ENCODE measurements at places on chromosomes 7 and 10.

GRCh38 chr7:128266883-128267594, 26.0 kb downstream of the LEP start:
- no peak for DNase-seq

DNA sequence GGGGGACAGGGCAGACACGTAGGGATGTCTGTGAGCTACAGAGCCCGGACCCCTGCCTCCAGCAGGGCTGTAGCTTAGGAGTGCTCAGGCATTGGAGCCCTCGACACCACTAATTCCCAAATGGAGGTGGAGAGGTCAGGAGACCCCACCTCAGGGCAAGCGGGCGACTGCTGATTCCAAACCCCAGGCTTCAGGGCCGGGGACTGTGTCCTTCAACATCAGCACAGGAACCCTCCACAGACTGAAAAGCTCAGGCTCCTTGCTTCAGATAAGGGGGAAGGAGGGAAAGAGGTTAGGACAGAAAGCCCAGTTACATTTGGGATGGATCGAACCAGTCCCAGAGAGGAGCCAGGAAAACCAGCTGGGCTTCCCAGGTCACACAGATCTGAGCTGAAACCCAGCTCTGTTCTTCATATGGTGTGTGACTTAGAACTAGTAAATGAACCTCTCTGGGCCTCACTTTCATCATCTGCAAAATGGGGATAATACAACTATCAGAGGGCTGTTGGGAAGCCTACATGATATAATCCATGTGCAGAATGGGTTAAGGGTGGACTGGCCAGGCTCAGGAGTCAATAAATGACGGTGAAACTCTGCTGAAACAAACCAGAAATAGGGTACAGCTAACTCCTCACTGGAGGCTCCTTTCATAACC, 16.7 kb downstream of the POLL start:
- DNase-seq = no peak

GRCh38 chr7:107660381-107661080, at the start of gene SLC26A4:
Gene SLC26A4, plus strand, starts transcription at chr7:107660828. Its CDS starts 814 bp downstream, at chr7:107661642.
- peak; percentile 5 for DNase-seq

DNA sequence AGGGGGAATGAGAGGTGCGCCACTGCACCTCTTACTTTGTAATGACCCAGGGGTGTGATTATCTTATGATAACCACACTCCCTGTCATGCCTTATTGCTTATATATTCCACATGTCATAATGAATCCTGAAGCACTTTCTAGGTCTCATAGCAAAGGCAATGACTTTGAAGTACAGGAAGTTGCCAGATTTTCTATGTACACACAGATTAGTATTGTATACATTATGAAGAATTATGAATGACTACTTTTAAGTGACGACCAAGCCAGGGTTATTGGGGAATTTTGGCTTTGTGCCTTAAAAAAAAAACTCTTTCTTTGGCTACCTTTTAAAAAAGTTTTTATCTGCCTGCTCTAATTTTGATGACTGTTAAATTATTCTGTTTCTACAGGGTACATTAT, 269.6 kb downstream of the MDFIC start:
- DNase-seq = no peak

- DNase-seq = no peak
Measured at GRCh38 chr7:105854498-105854897, 21.9 kb downstream of the ATXN7L1 start.

GRCh38 chr10:63430999-63431356, 34.8 kb downstream of the JMJD1C start:
- DNase-seq = peak; percentile 24

GRCh38 chr10:4688601-4689000, 137.4 kb upstream of the AKR1E2 start:
- peak; percentile 66 for DNase-seq

DNA sequence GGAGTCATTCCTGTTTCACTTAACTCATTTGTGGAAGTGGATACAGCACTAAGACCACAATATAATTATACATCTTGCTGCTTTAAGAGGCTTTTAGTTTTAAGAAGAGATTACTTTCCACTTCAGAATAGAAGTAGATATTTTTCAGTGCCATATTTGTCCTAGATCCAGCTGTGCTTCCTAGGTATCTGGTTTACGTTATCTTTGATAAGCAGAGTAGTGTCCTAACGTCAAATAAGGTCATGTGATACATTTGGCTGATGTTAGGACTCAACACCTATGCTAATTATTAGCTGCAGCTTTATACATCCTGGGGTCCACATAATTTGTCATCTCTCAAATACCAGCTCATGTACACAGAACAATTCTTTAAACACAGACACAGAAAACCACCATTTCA, 196.2 kb upstream of the SMIM30 start:
- no peak for DNase-seq

DNA sequence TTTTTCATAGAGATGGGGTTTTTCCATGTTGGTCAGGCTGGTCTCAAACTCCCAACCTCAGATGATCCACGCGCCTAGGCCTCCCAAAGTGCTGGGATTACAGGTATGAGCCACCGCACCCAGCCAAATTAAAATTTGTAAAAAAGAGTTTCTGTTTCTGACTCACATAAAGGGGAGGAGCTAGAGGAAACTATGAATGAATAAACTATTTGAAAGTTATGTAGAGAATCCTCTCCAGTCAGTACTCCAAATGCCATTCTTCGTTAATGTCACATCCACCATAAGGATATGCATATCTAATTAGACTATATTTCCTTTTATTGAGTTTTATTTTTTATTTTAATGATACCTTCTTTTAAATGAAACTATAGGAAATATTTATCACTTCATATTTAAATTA, 52.6 kb downstream of the MBL2 start:
- DNase-seq = no peak
